ENCODE measurements at places on chromosomes 11 and 22.

DNA sequence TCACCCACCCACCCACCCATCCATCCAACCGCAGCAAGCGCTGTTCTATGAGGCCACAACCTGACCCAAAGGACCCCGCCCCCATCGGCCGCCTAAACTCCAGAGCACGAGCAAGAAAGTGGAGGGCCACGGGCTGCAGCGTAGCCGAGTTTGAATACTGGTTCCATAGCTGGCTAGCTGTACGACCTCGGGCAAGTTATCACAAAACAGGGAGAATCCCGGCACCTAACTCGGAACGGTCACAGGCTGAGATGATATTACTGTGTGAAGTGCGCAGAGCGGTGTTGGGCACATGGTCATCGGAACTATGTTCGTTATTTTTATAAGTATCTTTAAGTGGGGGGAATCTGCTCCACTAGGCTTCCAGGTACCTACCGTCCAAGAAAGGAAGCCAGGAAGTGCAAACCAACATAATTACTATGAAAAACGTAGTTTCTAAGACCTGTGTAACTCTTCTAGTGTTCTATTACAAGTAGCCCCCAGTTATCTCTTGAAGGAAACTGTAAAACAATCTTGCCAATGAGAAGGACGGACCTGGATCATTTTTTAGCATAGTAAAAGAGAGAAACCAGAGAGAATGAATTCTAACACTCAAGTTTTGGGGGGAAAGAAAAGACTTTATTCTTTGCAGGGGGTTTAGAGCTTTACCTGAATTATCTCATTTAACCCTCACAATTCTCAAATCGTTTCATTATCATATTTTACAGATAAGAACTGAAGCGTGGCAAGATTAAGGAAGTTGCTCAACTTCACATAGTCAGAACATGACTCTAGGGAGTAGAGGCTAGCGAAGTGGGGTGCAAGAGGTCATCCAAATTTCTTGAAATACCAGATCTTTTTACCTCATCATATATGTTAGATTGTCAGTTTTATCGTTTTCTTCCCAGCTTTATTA, 663 bp upstream of the BUD13 start:
- DNase-seq = no peak

- DNase-seq = peak; percentile 97
Observed at GRCh38 chr11:108222574-108223347, at the start of the genes ATM and NPAT. Gene ATM (plus strand): TSS chr11:108223067. CDS start chr11:108227625, 4,558 bp downstream. Gene NPAT (minus strand): TSS chr11:108222638. CDS start chr11:108222536, 102 bp downstream.

- DNase-seq = no peak
Observed at GRCh38 chr11:95338430-95338991, 107.5 kb upstream of the SESN3 start.

DNA sequence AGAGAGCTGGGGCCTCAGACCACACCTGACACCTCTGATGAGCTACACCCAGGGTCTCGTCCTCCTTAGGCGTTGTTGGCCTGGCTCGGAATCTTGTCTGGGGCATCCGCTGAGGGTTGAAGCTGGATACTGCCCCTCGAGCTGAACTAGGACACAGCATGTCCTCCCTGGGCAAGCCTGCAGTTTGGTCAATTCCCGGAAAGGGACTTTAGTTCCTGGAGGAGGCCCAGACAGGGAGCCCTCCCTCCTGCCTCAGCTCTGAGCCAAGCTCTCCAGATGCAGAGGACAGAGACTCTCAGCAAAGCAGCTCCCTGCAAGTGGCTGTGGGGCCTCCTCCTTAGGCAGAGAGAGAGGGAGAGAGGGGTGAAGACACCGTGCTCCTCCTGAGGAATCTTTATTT, 4.9 kb downstream of the APOL3 start:
- no peak for DNase-seq

DNA sequence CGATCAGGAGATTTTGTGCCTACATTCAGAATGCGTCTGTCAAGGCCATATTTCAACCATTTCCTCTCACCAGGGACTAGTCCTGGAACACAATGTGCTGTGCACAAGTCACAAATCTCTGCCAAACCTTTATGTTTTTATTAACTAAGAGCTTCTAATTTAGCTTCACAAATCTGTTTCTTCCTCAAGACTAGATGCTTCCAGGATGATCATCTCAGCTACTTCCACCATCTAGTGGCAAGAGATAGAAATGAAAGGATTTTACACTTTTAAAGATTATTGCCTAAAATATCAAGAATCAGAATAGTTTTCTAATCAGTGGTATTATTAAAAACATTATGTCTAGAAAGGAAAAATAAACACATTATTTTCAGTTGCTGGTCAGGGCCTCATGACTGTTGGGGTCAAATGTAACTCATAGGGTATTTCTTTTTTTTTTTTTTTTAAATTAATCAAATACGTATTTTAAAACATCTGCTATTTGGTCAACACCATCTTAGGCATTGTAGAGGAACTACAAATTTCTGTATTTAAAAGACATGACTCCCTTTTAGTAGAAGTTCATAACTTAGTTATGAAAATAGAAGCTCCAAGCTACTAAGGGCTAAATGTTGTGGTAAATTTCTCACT, 1102.6 kb downstream of the DLG2 start:
- peak; percentile 21 for DNase-seq

DNA sequence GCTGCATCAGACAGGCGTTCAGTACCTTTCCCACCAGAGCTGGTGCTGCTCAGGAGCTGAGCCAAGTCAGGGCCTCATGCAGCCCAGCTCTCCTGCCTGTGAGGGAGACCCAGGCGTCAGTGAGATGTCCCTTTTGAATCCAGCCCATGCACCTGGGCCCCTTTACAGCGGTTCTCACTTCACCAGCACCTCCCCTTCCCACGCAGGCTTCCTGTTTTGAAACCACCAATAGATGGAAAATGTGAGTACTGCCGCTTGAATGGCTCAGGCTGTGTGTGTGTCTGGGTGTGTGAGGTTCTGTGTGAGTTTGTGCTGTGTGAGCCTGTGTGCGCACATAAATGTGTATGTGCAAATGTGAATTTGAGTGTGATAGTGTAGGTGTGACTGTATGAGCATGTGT, 88.4 kb downstream of the UBASH3B start:
- no peak for DNase-seq

GRCh38 chr22:31754813-31755212, 994 bp downstream of the DEPDC5 start:
- DNase-seq = no peak

DNA sequence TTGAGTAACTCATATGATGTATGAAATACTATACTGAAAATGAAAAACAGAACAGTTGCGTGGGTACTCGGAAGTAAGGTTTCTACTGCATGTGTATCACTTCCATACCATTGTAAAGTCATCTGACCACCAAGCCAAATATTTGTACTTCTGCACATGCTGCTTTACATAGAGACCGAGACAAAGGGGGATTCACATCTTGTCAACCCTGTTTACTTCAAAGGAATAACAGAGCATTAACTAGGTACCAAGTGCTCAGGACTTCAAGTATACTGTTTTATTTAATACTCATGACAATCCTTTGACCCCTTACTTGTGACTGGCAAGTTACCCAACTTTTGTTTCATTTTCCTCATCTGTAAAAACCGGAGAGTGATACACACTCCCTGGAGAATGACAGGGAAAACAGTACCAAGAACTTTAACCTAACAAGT, 9.9 kb downstream of the MAPK1 start:
- no peak for DNase-seq

- no peak for DNase-seq
Observed at GRCh38 chr11:35619855-35620640, 1.8 kb downstream of the FJX1 start.

DNA sequence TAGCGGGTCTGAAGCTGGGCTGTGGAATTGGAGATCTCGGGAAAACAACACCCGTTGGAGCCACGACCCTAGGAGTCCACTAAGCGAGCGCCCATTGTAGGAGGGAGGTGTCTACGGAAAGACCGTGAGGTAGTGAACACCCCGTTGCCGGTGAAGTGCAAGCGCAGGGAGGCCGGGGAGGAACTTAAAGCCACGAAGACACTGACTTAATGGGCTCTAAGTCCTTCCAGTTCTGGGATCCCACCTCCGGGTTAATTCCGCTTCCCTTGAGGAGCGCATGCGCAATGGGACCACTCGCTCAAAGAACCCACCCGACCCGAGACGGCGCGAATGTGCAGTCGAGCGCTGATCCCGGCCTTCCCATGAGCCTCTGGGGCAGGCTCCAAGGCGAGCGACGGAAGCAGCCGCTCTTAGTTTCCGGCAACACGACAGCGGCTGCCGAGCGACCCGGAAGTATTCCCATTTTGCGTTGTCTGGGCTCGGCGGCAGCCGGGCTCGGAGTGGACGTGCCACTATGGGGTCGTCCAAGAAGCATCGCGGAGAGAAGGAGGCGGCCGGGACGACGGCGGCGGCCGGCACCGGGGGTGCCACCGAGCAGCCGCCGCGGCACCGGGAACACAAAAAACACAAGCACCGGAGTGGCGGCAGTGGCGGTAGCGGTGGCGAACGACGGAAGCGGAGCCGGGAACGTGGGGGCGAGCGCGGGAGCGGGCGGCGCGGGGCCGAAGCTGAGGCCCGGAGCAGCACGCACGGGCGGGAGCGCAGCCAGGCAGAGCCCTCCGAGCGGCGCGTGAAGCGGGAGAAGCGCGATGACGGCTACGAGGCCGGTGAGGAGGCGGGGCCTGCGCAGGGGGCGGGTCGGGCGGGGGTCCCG, at the start of gene SART1:
SART1 (plus strand) TSS at position 468 of the 874 bp plus-strand sequence; CDS start at position 515, 47 bp downstream.
- peak; percentile 80 for DNase-seq

DNA sequence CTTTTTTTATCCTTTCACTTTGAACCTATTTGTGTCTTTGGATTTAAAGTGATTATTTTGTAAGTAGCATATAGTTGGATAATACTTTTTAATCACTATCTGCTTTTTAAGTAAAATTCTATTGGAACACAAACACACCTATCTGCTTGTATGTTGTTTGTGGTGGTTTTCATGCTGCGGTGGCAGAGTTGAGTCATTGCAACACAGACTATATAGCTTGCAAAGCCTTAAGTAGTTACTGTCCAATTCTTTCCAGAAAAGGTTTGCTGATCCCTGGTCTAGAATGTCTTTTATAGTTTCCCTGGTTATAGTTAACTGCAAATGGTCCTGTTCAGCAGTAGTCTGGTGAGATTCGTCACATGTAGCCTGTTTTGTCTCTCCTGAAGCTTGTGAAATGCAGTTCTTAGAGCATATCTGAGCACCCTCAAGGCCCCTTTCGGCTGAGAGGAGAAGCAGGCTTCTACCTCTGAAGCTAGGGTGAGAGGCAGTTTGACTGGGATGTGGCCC, 21.5 kb downstream of the SHANK3 start:
- no peak for DNase-seq
